ENCODE measurements at places on chromosomes 13 and 19.
A peak's percentile ranks its signal among the peaks of the same experiment; 100 is the strongest.

- DNase-seq = no peak
These were observed 24.6 kb downstream of the CCNE1 start for GRCh38 chr19:29836409-29836825.

DNA sequence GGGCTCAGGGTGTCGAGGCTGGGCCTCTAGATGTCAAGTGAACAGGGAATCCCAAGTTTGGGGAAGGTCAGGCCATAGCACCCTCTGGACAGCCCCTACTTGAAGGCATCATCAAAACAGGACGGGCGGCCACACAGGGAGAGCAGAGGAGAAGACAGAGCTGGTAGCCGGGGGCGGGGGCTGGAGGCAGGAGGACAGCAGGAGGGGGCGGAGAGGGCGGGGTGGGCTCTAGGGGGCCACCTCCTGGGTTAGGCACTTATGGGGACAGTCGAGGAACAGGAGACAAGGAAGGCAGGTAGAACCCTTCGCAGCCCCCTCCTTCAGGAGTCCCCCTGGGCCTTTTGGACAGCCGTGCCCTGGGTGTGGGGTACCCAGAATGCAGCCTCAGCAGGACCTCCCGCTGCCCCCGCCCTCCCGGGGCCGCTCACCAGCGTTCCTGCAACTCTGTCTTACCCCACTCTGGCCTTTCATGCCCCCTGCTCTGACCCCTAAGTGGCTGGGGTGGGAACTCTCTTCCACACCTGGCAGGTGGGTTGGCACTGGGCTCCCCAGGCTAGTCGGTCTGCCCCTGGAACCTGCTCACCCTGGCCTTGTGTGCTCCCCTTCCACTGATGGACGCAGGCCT, 5.8 kb downstream of the SSBP4 start:
- no peak for DNase-seq

DNA sequence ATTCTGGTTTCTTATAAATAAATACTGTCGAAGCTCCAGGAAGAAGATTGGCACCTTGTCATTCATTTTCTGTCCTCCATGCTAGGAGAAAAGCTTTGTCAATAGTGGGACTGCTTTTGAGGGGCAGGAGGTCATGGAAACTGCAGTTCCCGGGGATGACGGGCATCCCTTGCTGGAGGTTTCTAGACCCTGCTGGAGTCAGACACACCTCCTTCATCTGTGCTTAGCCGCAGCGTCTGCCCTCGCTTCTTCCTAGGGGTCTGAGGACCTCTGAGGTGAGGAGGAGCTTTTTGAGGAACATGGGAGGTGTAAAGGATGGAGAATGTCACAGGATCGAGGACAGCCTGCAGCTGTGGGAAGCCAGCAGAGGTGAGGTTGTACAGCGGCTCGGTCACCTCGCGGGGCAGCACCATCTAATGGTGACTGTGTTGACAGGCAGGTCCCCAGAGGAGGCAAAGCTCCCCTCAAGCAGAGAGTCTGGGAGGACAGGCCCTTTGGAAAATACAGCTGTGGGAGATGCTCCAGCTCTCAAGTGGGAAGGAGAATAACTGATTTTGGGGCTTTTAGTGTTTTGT, 172.7 kb upstream of the RNF113B start:
- no peak for DNase-seq

DNA sequence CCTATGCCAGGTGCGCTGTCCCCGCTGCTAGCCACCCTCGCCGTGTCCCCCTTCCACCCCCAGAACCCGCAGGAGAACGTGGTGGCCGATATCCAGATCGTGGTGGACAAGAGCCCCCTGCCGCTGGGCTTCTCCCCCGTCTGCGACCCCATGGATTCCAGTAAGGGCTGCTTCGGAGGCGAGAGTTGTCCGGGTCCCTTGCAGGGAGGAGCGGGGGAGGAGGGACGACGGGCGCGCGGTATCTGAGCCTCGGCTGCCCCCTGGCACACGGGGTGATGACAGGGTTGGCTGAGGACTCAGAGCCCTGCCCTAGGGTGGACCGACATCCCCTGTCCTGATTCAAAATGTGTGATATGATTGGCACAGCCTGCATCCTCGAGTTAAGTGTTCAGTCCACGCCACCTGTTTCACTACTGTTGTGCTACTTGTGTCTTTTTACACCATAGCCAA, 653 bp downstream of the MVB12A start:
- peak; percentile 20 for DNase-seq

GRCh38 chr13:27728271-27728670, 64.0 kb upstream of the GSX1 start:
- DNase-seq = no peak

- DNase-seq = no peak
These were observed 152.4 kb downstream of the TEX29 start for GRCh38 chr13:111472559-111473460.

DNA sequence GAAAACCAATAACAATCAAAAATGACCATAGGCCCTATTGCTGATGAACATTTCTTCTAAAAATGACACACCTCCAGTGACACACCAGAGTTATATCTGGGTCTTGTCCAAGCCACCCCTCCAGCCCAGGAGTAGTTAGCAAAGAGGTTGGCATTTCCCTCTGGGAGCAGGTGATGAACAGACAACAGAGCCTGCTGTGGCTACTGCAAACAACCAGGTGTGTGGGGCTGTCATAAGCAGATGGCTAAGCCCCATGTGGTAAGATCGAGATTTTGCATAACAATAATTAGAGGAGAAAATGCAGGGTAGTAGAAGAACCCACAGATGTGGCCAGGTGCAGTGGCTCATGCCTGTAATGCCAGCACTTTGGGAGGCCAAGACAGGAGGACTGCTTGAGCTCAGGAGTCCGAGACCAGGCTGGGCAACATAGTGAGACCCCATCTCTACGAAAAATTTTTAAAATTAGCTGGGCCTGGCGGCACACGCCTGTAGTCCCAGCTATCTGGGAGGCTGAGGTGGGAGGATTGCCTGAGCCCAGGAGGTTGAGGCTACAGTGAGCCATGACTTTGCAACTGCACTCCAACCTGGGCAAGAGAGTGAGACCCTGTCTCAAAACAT, 5.0 kb downstream of the XRCC1 start:
- DNase-seq = no peak

GRCh38 chr13:24693862-24694471, 13.8 kb downstream of the ATP12A start:
- peak; percentile 55 for DNase-seq

DNA sequence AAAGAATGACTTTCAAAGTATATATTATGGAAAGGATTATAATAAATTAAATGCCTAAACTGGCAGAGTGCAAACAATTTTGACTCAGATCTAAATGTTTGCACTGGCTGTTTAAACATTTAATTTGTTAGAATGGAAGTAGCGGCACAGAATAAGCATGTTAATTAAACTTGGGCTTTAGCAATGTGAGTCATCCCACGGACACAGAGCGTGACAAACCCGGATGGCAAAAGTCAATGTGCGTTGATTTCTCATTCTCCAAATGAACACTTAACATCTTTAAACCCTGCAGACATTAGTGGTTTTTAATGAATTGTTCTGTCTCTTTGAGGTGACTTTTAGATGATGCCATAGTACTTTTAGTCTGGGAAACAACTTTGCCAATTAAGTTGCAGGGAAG, 38.4 kb downstream of the PCDH8 start:
- DNase-seq = no peak

DNA sequence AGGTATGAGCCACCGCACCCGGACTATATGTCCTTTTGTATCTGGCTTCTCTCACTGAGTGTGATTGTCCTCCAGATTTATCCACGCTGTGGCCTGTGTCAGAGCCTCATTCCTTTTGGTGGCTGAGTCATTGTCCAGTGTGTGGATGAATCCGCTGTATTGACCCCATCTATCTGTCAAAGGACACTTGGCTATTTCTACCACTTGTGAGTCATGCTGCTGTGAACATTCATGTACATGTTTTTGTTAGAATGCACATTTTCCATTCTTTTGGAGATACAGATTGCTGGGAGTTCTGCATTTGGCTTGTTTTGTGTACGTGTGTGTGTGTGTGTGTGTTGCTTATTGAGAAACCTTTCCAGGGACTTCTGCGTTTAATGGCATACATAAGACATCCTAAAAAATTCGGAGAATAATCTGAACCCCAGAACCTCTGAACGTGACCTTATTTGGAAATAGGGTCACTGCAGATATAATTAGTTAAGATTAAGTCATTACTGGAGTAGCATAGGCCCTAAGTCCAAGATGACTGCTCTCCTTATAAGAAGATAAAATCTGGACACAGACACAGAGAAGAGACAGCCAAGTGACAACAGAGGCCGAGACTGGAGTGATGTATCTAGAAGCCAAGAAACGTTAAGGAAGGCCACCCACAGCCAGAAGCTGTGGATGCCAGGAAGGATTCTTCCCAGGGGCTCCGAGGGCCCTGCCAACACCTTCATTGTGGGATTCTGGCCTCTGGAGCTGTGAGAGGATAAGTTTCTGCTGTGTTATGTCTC, 4.9 kb upstream of the GIPC3 start:
- no peak for DNase-seq

DNA sequence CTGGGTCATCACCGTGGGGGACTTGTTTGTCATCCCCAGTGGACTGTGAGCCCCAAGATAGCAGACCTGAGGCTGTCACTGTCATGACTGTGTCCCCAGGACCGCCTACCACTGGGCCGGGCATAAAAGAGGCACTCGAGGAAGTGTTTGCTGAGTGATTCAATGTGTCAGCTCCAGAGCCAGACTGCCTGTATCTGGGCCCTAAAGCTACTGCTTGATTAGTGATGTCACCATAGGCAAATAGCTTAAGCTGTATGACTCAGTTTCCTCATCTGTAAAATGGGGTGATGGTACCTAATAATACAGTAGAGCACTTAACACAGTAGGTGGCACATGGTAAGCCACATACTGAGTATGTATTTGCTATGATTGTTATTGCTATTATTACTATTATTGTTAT, 11.2 kb upstream of the CEACAM19 start:
- no peak for DNase-seq

GRCh38 chr19:29667901-29668341, 2.7 kb downstream of the PLEKHF1 start:
- peak; percentile 74 for DNase-seq

DNA sequence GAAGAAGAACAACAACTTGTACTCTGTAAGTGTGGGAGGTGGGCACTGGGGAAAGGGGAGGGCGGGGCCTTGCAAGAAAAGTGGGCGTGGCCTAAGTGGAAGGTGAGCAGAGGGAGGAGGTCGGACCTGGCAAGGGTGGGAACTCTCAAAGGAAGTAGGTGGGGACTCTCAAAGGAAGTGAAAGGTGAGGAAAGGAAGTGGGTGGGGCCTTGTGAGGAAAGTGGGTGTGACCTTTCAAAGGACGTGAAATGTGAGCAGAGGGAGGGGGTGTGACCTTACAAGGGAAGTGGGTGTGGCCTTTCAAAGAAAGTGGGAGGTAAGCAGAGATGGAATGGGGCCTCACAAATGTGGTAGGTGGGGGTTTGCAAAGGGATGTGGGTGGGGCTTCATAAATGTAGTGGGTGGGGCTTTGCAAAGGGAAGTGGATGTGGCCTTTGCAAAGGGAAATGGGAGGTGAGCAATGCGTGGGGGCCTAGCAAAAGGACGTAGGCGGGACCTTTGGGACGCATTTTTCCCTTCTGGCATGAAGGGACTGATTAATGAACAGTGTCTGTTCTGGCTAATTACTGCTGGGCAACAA, 25.9 kb downstream of the ACSBG2 start:
- DNase-seq = peak; percentile 85

DNA sequence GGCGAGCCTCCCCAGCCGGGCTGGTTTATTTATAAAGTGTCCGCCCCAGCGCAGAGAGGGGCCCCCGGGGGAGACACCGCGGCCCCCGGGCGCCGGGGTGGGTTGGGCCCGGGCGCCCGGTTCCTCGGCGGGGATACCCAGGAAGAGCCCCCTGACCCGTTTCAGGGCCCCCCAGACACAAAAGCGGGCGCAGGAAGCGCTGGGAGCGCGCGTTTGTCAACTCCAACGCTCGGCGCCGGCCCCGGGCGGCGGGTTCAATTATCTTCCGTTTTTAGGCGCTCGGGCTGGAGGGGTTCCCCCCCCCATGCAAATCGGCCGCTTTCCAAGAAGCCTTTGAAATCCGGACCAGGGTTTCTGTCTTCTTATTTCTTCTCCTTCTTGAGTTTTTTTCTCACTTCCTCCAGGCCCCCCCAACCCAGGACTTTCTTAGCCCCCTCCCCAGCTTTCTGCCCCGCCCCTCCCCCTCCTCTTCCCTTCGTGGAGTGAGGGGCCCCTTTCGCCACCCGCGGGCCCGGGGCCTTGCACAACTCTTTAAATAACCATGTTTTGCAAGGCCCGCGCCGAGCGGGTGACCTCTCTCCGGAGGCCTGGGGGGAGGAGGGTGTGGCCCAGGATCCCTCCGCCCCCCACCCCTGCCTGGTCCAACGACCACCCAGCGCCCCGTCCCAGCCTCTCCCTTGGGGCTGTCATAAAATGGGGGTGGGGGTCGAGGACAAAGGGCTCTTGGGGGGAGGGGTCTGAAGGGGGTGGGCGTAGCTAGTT, 935 bp downstream of the ARID3A start:
- no peak for DNase-seq

DNA sequence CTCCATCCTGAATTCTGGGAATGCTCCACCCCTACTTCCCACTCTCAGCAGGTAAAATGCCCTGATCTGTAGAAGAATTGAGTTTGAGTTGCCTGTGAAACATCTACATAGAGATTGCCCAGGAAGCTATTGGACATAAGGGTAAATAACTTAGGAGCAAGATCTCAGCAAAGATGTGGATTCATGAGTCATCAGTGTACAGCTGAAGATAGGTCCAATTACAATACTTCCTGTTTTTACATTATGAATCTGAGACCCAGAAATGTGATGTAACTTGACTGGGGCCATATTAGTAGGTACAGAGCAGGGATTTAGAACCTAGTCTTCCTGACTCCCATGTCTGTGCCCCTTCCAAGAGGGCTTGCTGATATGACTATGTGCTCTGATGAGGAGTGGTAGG, 79.4 kb upstream of the FNDC3A start:
- DNase-seq = no peak

DNA sequence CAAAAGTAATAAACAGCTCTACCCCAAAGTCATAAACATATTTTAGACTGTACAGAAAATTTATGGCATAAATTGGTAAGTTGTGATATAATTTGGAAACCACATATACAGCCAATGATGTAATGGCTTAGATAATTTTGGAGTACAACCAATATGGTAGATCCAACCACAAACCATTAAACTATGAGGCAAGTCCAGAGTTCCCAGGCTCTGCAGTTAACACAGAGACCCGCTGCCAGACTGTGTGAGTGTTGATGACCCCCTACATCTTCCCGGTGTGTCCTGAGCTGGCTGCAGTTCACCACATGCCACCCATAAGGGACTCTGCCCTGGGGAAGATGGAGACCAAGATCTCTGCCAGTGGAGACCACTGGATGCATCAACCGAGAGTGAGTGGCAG, 9.9 kb upstream of the SERPINE3 start:
- DNase-seq = no peak

- no peak for DNase-seq
These were observed 4.9 kb downstream of the SIAH3 start for GRCh38 chr13:45846681-45847080.

- no peak for DNase-seq
These were observed 55.0 kb upstream of the MAB21L1 start for GRCh38 chr13:35531526-35531925.
